ENCODE measurements at places on chromosomes 2 and 18.

GRCh38 chr2:241558532-241559322 is at the start of gene BOK:
Gene BOK, plus strand, starts transcription at chr2:241558745. Its CDS starts 739 bp downstream, at chr2:241559484.
- no peak for DNase-seq

DNA sequence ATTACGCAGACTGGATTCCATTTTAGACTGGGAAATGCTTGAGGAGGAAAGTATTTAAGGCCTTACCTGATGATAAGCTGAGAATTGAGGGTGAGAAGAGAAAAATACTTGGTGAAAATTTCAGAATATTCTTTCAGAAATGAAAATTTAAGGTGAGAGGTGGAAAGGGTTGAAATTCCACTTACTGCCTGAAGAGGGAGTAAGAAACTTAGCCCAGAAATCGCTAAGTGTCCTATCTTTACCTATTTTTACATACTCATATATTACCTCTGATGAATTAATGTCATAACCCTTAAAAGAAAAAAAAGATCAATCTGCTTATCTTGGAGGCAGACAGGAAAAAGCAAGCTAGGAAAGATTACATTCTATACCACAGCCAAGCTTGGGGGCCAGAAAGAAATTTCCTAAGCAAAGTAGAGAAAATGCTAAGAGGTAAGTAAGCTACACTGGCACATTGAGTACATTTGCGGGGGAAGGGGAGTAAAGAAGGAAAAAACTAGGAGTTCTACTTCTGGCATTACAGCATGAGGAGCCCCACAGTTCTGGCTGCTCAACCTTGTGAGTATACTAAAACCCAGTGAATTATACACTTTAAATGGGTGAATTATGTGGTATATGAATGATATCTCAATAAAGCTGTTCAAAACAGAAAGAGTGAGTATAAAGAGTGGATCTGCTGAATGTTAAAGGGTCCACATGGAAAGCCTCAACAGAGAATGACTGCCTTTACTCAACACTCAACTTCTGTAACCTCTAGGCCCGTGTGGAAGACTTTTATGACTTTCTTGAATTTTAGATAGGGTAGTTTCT is 33.8 kb downstream of the SMC6 start:
- DNase-seq: no peak

DNA sequence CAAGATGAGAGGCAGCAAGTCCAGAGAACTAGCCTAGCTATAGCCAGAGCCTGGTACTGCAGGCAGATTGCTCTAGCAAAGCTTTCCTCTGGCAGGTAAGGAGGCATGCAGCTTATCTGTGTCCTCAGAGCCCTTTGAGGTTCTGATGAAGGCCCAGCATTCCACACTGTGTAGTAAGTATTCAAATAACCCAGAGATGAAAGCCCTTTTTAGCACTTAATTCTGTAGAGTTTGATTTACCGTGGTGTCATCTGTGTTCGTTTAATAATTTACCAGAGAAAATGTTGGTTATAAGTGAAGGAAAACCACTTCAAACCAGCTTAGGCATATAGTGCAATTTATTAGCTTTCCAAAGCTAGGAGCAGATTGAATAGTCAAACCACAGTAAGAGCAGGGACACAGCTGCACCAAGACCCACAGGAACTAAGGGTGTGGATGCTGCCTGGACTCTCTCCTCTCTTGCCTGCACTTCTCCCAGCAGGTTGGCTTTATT is 226.6 kb downstream of the BABAM2 start:
- no peak for DNase-seq

GRCh38 chr18:23231340-23232021 is 96.2 kb downstream of the CABLES1 start:
- DNase-seq: peak; percentile 43

DNA sequence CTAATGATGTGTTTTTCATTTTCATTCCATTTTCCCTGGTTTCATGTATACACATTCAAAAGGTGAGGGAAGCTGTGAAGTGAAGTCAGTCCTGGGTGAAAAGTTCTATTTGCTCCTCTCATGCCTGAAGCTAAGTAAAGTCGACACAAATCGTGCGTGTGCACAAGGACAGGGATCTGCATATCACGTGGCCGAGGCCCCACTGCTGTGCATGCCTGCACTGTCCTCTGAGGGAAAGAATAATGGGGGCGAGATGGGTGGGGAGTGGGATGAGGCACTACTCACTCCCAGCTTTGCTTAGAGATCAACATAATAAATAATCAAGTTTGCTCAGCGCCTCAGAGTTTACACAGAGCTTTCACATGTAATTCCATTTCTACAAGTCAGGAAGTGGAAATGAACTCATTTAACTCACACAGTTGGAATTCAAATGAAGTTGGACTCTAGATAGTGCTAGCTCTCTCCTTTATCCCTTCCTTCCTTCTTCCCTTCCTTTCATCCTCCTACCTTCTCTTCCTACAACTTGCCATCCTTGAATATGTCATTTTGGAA is 5.1 kb upstream of the PTPRM start:
- DNase-seq: no peak

GRCh38 chr2:120625865-120626560 is 109.7 kb upstream of the GLI2 start:
- DNase-seq: no peak
